ENCODE measurements at places on chromosomes 13 and 19.

DNA sequence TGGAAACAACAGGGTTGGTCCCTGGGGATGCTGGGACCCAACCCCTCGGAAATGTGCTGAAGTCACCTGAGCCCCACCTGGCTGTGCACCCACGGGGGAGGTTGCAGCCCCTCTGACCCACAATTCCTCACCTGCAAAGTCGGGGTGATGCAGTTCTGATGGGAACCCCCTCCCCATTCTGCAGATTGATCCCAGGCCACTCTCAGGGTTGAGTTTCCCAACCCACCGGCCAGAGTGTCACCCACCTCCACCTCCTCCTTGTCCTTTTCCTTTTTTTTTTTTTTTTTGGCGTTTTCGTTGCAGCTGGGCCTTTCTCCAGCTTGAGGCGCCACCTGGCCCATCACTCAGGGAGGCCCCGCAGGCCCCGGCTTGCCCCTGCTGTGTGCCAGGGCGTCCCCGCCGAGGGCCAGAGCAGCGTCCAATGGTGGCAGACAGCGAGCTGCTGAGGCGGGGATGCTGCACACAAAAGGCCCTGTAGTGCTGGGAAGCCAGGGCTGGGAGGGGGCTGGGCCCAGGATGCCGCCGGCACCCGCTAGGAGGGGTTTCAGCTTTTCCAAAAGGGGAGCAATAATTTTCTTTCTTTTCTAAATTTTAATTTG lies 4.6 kb downstream of the PIK3R2 start:
- no peak for DNase-seq

DNA sequence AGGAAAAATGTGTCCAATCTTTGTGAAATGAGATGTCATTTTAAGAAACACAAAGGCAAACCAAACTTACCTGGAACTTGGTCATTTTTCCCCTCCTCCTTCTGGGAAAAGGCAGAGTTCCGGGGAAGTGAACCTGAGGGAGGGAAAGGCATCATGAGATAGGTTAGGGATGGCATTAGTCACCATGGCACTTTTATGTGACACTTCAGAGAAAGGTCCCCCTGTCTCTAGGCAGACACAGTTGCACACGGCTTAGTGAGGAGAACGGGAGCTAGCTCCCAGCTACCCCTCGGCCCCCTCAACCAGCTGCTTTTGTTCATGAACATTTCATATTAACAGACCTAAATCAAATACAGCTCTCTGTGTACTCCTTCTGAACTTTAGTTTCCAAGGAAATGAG lies 1.5 kb downstream of the ZNF235 start:
- DNase-seq: no peak

GRCh38 chr13:51704399-51705313 lies 99.3 kb downstream of the DHRS12 start:
- no peak for DNase-seq

DNA sequence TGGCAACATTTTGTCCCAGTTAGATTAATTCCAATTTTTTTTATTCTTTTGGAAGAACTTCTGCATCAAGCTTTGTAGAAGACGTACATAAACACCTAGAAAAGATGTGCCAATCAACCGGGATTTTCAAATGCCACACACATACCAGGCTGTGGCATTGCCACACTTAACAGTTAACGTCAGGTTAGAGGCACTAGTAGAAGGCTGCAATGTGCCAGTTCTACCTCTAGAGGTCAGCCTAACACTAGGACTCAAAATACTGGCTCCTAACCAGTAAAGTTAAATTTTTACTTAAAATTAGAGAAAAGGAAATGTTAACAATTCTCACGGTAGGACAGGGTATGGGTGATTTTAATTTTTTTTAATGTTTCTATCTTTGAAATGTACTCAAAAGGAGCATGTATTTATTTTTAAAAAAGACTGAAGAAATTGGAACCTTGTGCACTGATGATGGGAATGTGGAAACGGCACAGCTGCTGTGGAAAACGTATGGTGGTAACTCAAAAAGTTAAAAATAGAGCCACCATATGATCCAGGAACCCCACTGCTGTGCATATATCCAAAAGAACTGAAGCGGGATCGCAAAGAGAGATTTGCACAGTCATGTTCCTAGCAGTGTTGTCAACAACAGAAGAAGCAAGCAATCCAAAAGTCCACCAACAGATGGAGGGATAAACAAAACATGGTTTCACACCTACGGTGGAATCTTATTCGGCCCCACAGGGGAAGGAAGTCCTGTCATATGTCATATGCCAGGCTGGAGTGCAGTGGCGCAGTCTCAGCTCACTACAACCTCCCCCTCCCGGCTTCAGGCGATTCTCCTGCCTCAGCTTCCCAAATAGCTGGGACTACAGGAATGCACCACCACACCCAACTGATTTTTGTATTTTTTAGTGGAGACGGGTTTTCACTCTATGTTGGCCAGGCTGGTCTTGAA lies 30.3 kb downstream of the CRYL1 start:
- DNase-seq: peak; percentile 86

DNA sequence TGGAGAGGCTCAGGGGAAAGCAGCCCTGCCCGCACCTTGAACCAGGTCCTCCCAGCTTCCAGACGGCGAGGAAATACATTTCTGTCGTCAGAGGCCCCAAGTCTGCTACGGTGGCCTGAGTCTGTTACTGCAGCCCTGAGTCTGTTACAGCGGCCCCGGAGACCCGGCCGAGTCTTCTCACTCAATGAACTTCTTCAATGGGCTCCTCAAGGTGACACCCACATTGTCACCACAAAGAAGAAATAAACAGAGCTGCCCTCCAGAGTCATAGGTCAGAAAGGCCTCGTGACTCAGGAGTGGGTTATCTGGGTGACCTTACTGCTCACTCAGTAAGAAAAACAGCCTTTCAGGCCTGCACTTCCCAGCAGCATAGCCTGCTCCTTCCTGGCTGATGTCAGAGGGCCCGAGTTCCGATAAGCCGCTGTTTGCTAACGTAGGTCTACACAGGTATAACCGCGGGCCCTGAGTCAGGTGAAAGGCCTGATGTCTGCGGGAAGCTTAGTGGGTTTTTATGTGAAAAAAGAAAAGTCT lies 66.9 kb upstream of the TM9SF2 start:
- peak; percentile 13 for DNase-seq

GRCh38 chr19:55368701-55369563 lies 1.3 kb downstream of the IL11 start:
- no peak for DNase-seq

- peak; percentile 63 for DNase-seq
These were observed 14.2 kb upstream of the LATS2 start for GRCh38 chr13:21075379-21076249.

- DNase-seq: no peak
These were observed 20.0 kb downstream of the PEX11G start for GRCh38 chr19:7468840-7469239.

DNA sequence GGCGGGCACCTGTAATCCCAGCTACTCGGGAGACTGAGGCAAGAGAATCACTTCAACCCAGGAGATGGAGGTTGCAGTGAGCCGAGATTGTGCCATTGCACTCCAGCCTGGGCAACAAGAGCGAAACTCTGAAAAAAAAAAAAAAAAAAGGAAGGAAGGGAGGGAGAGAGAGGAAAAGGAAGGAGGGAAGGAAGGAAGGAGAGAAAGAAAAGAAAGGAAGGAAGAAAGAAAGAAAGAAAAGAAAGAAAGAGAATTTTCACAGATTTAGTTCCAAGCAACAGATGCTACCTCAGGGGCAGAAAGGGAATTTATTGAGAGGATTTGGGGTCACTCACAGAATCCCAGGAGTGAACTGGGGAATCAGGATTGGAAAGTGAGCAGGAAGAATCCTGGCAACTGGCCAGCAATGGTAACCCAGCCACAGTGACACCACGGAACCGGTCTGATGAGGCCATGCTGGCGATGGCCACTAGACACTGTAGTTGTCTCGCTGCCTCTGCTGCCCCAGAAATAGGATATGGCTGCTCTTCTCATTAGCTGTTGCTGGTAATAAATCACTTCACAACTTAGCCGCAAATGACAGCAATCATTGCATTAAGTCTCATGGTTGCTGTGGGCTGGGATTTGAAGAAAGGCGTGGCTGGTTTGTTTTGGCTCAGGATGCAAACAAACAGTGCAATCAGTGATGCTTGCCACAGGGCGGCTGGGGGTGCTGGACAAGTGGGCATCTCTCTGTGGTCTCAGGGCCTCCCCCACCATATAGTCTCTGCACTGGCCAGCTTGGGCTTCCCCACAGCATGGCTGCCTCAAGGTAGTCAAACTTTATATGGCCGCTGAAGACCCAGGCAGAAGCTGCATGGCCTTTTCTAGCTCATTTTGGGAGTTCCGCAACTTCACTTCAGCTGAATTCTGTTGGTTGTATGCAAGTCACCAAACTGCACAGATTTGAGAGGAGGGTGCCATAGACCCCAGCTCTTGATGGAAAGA lies 5.2 kb upstream of the BCAM start:
- no peak for DNase-seq

DNA sequence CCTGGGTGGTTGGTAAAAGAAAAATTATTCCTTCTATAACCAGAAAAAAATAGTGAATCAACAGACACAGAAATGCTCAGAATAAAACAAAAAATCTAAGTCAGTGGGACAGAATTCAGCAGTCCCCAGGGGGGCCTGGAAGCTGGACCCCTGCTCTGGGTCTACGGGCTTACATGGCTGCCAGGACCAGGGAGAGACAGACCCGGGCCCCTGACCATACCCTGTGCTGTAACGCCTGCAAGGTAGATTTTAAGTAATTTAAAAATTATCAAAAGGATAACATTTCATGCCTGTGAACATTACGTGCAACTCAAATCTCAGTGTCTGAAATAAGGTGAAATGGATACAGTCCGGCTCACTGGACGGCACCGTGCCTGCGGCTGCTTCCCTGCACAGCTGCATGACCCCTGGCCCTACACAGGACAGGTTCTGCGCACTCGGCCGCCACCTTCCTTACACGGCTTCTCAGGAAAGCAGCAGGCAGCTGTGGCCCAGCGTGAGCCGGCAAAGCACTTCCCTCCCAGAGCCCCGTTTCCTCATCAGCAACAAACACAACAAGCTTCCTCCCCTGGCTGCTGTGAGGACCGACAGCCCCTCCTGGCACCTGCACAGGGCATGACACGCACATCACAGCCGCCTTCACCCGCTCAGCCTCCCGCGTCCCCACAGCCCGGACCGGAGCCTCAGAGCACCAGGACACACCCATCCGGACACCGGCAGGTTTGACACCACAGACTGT lies 22.2 kb downstream of the RASA3 start:
- DNase-seq: peak; percentile 93

GRCh38 chr19:7463575-7463974 lies 25.3 kb downstream of the PEX11G start:
- no peak for DNase-seq

GRCh38 chr19:22427547-22427946 lies 5.4 kb upstream of the ZNF98 start:
- no peak for DNase-seq

DNA sequence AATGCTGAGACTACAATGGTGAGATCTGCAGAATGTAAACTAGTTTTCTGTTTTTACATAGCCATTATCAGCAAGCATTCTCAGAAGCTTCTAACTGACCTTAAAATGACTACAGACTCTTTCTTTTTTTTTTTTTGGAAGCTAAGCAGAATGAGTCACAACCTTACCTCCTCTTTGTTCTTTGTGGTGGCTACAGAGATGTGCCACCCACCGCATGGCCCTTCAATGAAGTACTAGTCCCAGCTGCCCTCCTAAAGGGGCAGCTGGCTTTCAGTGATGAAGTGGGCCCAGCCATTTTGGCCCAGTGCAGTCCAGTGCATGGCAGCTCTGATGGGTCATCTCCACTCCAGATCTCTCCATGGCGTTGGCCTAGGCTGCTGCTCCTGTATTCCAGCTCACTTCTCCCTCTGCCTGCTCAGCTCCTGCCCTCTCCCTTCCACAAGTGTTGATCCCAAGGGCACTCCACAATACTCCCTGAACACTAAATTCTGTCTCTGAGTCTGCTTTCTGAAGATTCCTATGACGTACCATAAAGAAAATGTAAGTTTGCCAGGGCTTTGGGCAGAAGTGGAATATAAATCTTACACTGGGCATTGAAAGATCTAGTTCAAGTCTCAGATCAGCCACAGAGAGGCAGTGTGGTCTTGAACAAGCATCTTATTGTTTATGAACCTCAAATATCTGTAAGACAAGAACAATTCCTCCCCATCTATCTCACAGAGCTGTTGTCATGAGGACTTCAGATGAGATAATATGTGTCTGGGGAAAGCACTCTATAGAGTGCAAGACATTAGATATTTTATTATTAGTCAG lies 85.6 kb downstream of the RXFP2 start:
- no peak for DNase-seq

DNA sequence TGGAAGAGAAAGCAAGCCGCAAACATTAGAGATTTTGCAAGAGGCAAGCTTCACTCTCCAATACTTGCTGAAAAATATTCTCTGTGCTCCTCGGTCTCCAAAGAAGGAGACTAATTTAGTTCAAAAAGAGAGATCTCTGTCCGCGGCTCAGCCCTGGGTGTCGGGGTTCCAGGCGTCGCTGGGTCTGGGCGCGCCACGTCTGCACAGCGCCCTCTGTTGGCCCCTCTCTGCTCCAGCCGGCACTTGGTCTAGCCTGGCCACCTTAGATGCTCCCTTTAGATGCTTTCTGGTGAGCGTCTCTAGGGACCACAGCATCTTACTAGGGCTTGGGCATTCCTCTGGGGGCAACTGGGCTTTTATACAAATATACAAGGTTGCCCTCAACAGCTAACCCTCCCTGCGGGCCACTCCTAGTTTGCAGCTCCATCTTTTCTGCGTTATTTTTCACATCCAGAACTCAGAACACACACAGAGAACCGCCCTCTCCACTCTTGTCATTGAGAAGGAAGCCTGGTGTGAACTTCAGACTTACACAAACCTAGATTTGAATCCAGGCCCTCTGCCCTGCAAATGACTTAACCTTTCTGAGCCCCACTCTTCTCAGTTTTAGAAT lies 78.3 kb downstream of the CYSLTR2 start:
- peak; percentile 72 for DNase-seq

- DNase-seq: no peak
These were observed 13.5 kb upstream of the COMP start for GRCh38 chr19:18804643-18805042.

DNA sequence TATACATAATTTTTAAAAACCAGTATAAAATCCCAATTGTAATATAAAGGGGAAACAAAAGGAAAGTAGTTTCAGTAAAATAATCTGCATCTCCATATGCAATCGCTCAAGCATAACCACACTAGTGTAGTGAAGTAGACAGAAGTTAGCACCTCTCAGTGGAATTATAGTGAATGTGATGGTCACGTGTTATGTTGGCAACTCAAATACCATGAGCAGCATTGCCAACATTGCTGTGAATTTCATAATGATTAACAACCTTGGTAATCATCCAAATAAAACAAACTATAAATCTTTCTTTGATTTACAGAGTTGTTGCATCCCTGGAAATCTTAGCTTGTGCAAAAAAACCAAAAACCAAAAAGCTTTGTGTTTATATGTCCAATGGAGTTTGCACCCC lies 77.3 kb upstream of the SIAH3 start:
- peak; percentile 6 for DNase-seq
